ENCODE measurements at places on chromosomes 4 and X.
A peak's percentile ranks its signal among the peaks of the same experiment; 100 is the strongest.

DNA sequence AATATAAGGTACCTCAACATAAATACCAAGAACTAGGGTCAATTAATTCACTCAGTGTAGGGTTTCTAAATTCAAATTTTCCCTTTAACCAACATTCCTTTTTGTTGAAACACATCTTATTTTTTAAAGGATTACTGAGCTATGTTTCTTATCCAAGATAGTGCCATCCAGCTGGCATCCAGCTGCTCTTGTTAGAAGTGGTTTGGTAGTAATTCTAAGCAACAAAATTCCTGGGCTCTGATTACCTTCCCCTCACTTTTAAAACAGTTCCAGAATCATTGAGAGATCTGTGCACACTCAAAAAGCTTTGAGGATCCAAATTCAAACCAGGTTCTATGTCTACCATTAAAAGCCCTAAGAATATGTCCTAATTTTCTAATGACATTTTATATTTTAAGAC, 583.7 kb downstream of the TRIML1 start:
- DNase-seq = no peak

- no peak for DNase-seq
Measured at GRCh38 chrX:106220177-106220576, 52.1 kb downstream of the PWWP3B start.

- no peak for DNase-seq
Measured at GRCh38 chr4:82388405-82388804, 14.6 kb upstream of the HNRNPD start.

DNA sequence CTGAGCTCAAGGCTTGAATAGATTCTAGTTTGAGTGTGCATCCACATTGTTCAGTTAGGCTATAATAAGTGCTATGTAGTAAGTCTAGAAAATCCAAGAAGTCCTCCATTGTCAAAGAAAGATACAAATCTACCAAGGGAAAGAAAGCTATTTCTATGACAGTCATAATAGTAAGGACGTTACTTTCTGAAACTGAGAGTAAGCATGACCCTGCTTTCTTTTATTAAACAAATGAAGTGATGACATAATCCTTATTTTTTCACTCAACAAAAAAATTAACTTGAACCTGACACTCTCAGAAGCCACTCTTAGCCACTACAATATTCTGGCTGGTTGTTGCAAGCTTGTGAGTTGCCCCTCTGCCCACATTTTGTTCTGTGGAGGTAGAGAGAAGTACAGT, 33.8 kb upstream of the AMELX start:
- no peak for DNase-seq

DNA sequence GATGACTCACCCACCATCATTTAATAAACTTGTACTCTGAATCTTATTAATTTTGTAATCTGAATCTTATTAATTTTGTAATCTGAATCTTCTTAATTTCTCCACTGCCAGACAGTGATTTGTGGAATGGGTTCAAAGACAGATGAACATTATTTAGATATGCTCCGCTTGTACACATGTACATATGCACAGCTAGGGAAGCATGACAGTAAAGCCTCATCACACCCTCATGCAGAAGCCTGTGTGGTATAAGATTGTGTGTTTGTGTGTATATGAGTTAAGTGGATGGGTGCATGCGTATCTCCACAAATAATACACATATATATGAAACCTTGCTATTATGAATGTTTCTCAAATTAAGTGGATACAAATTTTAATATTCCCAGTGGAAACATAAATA, 318.5 kb upstream of the SFRP2 start:
- no peak for DNase-seq

DNA sequence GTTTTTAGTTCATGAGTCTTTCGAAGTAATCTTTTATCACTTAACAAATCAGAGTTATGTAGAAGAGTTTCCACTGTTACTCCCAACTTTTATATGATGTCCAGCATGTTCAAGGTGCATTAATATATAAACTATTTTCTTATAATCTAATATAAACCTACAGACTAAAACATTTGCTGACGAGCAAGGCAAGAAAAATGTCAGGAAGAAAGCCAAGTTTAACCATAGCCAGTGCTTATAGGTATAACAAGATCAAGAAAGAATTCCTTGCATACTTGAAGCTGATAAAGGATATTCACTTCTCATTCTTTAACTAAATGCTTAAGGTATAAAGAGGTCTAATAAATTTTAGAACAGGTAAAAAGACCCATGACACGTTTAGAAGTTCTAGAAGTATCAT, 167.7 kb downstream of the NPNT start:
- DNase-seq = no peak

DNA sequence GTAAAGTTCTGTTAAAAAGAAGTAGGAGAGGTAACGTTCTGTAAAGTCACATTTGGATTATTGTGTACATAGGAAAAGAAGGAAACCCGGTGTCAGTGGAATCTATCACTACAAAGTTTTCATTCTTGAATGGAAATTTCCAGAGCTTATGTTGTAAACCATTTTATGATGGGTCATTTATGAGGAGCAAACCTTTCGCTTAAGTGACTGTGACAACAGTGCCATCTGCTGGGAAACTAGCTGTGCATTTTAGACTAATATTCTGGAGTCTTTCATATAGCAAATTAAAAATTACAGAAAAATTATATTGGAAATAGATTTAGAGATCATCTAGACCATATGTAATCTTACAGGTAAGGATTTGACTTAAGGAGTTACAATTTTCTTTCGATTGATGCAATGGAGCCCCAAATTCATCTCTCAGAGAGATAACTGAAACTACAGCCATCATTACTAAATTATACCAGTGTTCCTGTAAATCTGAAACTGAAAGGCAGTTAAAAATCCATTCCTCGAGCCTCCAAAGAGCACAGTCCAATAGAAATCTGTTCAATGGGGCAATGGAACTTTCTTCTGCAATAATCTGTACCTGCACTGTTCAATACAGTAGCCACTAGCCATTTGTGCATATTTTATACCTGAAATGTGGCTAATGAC, 26.9 kb downstream of the ASB9 start:
- DNase-seq = peak; percentile 47

DNA sequence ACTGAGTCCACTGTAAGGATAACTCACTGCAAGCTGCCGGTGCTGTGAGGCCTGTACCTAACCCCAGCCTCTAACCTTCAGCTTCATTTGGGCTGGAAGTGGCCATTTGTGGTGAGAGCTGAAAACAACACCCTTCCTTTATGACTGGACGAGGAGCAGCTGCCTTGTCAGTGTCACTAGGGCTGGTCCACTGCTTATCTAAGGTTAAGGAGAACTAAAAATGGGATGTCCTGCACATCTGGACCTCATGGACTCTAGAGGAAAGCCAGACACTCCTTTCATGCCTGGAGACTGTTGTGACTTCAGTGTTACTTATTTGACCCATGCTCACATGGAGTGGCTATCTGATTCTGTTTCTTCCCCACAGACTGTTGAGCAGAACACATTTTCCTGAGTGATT, 139.9 kb downstream of the ZNF518B start:
- DNase-seq = no peak

DNA sequence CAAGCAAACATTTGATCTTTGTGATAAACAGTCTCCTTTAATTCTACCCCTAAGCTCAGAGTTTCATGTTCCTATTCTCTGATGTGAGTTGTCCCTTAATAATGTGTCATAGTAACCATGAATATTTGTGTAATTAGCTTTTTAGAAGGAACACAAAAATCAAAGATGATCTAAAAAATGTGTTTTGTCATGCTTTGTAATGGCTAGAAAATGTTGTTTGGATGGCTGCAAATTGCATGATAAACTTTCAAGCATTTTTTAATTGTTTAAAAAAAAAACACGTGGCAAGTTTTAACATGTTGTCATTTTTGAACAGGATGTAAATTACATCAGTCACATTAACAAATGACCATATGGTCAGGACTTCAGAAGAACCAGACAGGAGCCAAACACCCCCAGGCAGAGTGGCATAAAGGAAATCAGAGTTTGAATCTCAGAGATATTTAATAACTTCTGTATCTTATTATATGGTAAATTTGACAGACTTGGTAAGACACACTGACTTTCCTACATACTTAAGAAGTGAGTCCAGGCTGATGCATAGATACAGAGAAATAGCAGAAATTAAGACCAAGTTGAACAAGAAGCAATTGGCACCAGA, 223.9 kb upstream of the VEGFC start:
- DNase-seq = no peak

GRCh38 chrX:115602729-115603389, 41.9 kb downstream of the PLS3 start:
- no peak for DNase-seq

DNA sequence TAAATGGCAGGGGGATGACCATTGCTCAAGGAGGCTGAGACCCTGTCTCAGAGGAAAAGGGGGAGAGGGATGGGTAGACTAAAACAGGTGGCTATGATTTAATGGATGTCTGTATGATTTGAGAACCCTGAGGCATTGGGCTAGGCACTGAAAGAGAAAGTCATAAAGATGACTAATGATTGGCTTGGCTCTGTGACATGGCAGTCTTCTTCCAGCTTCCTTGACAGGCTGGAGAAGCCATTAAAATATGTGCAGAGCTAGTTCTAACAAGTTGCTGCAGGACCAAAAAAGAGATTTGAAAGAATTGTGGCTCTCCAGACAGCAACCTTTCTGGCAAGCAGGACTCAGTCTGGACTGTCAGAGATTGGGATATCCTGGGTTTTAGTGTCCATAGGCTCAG, 53.6 kb downstream of the AMER1 start:
- DNase-seq = no peak

DNA sequence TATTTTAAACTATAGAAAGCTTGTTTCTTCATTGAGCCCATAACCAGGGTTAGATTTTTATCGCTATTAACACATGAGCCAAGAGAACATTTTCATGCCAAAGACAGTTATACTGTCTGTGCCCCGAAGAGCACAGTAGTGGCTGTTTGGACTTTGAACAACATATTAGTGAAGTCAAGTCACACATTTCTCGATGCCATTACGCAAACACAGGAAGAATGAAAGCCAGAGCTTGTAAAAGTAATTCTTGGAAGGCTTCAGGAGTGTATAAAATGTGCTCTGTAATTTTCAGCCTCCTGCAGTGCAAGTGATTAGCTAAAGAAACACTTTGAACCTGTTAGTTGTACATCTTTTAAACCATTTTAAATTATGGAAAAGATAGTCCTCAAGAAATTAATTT, 590.7 kb upstream of the PITX2 start:
- no peak for DNase-seq

DNA sequence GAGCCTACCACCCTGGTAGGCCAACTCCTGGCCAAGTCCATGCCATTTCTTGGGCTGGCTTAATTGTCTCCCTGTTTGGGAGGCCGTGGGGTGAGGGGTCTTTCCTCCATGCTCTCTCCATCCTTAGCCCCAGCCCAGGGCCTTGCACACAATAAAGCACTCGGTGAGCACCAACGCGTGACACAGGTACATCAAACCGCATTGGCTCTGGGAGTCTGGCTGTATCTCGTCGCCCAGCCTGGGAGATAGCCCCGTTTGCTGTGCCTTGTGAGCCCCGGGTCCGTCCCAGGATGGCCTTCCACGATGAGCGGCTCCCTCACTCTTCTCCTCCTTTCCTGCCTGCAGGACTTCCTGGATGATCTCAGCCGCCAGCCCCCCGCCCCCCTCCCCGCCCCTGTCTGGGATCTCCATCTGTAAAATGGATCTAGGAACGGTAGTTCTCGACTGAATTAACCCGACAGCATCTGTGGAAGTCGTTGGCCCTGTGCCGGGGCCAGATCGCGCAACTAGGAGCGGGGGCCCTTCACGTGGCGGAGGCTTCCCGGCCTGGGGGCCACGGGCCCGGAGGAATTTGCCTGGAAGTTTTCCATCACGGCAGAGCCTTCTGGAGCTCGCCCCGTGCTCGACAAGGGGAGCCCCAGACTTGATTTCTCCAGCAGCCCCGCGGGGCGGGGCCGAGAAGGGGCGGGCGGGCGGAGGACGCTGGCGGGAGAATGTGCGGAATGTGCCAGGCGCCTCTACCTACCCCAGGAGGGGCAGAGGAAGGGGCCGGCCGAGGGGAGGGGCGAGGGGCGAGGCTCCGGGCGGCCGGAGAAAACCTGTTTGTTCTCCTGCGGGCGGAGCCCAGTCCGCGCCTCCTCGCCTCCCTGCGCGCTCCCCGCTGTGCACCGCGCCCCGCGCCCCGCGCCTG, at the start of gene ZNF185:
ZNF185 (plus strand) TSS at position 846 of the 910 bp plus-strand sequence. CDS start 16,423 bp downstream, outside the sequence.
- DNase-seq = no peak

DNA sequence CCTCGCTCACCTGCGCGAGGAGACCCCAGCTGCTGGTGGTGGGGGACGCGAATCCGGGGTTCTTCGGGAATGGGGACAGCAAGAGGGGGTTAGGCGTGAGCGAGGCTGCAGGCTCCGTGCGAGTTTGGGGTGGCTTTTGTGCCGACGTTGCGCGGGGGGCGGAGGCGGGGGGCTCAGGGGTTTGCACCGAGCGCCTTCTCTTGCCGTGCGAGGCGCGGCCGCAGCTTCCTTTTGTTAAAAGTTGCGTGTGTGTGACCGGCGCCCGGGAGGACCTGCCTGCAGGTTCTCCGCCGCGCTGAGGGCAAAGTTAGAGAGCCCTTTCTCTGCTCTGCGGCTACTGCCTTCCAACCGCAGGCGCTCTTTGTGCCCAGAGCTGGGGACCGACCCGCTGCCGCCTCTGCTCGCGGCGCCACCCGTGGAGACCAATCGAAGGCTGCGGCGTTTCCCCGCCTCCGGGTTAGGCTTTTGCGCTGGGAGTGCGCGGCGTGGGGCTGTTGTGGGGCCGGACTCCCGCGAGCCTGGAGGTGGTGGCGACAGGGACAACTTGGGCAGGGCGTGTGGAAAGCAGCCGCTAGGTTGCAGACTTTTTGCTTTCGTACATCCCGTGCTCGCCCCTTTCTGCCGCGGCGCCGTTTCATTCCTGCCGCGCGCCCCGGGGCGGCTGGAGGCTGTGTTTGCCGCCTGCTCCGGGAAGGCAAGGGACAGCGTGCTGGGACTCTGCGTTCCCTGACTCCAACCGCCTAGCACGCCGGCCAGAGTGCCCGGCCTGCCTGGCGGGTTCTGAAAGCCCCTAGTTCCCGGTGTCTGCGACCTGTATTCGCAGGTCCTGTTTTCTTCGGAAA, 716 bp downstream of the KIT start:
- DNase-seq = no peak

GRCh38 chr4:71253545-71253944, 85.3 kb upstream of the SLC4A4 start:
- no peak for DNase-seq

DNA sequence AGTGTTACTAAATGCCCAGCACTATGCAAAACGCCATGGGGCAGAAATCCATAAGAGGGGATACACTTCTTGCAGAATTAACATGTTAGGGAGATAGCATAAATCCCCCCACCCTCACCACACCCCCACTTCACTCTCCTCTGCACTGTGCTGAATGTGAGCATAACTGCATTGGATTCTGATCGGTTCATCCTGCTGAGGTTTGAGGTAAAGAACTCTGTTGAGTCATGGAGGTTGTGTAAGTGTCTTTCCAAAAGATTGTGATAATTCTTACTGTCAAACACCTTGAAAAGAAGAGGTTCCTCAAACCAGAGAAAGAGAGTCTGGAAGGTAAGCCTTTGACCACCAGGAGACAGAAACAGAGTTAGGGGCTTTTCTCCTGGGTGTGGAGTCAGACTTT, 43.6 kb downstream of the RBM47 start:
- no peak for DNase-seq

DNA sequence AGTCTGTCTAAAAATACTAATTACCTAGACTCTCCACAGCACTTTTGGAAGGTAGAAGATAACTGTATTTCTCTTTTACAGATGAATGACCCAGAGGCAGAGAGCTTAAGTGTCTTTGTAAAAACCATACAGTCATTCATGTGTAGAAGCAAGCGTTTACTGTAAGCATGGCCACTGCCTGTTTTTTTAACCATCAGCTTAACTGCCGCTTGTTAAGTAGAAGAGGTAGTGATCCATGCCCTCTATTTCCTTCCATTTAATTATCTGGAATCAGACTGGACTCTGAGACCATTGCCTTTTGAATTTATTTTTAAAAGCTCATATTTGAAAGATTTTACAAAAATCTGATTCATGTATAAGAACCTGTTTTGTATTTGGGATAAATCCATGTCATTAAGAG, 111.2 kb upstream of the TECRL start:
- DNase-seq = no peak

Data from fibroblast of the conjunctiva (primary cell).